ENCODE measurements at places on chromosomes 12 and 14. TPM values are rescaled to one million over a fixed set of nuclear protein-coding genes. Genes with fewer than 3 reads are reported as not detected.

HOXC4 gene
- 1.2 TPM for total RNA-seq

RNASE1 gene
- total RNA-seq, result not detected

FGD6 gene
- total RNA-seq, result 0.54 TPM

C12orf75 gene
- 62.0 TPM for total RNA-seq

OTOGL gene
- total RNA-seq, result not detected

IFNG gene
- total RNA-seq, result 43.6 TPM

SERPINA10 gene
- not detected for total RNA-seq

SERPINA3 gene
- not detected for total RNA-seq

KCNK13 gene
- total RNA-seq, result not detected

AKAP3 gene
- total RNA-seq, result 2.0 TPM

- no peaks in the 10 kb centered on the region for H3K4me1 ChIP-seq
- H3K27me3 ChIP-seq, result no peaks in the 10 kb centered on the region
- no peak overlapping the region for H3K27ac ChIP-seq
- DNase-seq, result no peak
- H3K4me3 ChIP-seq, result no peak overlapping the region
These were observed 11.8 kb upstream of the CEBPE start for GRCh38 chr14:23130871-23131270.

- no peaks in the 10 kb centered on the region for H3K4me1 ChIP-seq
- H3K4me3 ChIP-seq, result no peak overlapping the region
- no peaks in the 10 kb centered on the region for H3K36me3 ChIP-seq
- no peak overlapping the region for H3K27ac ChIP-seq
- no peaks in the 10 kb centered on the region for H3K27me3 ChIP-seq
These were observed 3.3 kb downstream of the FAM181A start for GRCh38 chr14:93930296-93930988.

- H3K4me3 ChIP-seq, result no peak overlapping the region
- no peaks in the 10 kb centered on the region for H3K36me3 ChIP-seq
- H3K4me1 ChIP-seq, result no peaks in the 10 kb centered on the region
- H3K27me3 ChIP-seq, result peaks cover 9% of the 10 kb centered on the region
These were observed 68.4 kb upstream of the FAM222A start for GRCh38 chr12:109645194-109645593.

DNA sequence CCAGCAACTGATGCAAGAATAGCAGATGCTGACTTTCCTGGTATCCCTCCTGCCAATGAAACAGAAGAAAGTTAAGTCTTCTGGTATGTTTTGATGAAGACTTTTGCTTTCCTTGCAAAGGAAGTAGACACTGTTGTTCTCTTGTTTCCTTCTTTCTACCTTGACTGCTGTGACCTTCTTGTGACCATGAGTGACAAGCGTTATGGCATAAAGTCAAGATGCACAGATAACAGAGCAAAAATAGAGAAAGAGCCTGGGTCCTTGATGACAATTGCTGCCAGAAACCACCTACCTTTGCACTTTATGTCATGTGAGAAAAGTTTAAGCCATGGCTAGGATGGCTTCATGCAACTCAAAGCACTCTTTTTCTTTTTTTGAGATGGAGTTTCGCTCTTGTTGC lies 49.2 kb upstream of the LTA4H start:
- no peak overlapping the region for H3K27ac ChIP-seq
- H3K4me1 ChIP-seq, result peaks cover 3% of the 10 kb centered on the region
- no peaks in the 10 kb centered on the region for H3K27me3 ChIP-seq
- H3K36me3 ChIP-seq, result peaks cover 3% of the 10 kb centered on the region
- no peak overlapping the region for H3K4me3 ChIP-seq

DNA sequence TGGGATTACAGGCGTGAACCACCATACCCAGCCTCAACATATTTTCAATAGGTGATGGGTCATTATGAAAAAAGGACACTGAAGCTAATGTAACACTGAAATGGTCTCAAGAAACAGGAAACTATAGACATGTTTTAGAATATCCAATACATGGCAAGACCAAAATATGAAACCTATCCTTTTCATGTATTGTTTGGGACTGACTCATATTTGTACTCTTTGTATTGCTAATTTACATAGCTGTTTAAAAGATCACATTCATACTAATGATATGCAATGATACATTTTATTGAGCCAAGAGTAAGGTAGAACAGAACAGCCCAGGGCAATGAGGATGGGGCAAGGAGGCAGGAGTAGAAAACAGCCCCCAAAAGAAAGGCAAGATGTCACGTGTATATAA lies 32.6 kb downstream of the RESF1 start:
- DNase-seq, result peak; percentile 26
- H3K27me3 ChIP-seq, result no peaks in the 10 kb centered on the region
- peak overlapping the region; percentile 16 for H3K4me3 ChIP-seq

DNA sequence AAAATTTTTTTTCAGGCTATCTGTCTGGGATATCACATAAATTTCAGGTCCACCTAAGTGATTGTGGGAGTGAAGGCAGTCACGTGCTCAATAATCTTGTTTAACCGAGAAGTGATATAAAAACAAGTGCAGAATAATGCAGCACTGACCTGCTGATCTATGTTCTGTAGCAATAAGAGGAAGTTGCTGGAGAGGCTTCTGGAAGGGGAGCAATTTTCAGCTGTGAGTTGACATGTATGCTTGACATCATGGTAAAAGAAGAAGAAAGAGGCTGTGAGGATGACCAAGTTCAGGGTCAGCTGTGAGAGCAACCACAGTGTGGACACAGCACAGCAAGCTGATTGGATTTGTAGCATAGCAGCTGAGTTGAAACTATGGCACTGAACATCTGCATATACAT lies 172.0 kb upstream of the PELI2 start:
- H3K27ac ChIP-seq, result no peak overlapping the region
- no peak overlapping the region for H3K4me3 ChIP-seq
- no peak for DNase-seq
- no peaks in the 10 kb centered on the region for H3K4me1 ChIP-seq
- H3K36me3 ChIP-seq, result no peaks in the 10 kb centered on the region
- peaks cover 12% of the 10 kb centered on the region for H3K27me3 ChIP-seq

DNA sequence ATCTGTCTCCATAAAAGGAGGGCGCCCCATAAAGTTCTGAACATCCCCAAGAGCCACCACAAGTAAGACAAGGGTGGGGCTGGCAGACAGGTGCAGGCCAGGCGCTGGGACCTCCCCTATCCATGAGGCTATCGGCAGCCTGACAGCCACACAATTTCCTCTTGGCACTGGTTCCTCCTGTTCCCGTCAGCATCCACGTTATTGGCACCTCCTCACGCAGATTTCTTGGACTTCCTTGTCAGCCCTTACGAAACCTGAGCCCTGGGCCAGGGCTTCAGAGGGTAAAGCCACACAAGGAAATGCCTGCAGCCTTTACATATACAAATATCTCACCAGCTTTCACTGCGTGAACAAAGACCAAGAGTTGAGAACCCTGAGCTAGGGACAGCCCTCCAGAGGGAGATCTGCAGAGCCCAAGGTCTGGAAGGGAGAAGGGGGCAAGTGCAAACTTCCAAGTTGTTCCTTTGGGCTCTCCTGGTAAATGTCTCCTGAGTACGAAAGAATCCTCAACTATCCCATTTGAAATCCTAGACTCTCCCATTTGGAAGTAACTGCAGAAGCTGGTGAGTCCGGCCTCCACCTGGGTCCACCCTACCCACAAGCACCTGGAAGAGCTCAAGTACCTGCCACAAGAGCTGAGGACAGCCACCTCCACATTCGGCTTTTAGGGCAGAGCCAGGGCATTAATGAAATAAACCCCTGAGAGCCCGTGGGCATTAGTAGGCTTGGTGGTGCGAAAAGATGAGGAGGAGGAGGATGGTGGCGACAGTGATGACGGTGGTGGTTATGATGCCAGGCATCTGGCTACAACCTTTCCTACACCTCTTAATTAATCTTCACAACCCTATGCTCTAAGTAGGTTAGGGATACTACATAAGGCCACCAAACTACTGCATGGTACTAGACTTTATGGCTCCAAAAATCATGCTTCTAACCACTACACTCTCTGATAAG lies 5.5 kb upstream of the TC2N start:
- H3K27me3 ChIP-seq, result no peaks in the 10 kb centered on the region
- peak overlapping the region; percentile 44 for H3K4me3 ChIP-seq
- H3K4me1 ChIP-seq, result peaks cover 81% of the 10 kb centered on the region
- H3K36me3 ChIP-seq, result no peaks in the 10 kb centered on the region
- DNase-seq, result peak; percentile 42

DNA sequence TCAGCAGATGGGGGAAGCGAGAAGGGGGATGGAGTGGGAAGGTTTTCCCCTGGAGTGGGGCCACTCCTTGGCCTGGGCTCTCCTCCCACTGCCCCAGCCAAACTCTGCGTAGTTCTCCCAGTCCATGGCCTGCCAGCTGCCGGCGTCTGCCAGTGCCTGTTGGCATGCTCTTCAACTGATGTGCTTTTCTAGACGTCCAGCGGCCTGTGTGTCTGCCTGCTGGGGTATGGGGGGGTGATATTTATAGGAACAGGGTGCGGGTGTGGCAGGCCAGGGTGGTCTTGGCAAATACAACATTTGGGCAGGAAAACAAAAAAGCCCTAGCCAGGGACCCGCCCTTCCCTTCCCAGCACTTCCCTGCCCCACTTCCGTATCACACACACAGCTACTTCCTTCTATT lies 786.3 kb upstream of the NOVA1 start:
- no peak overlapping the region for H3K4me3 ChIP-seq
- H3K27ac ChIP-seq, result no peak overlapping the region
- no peaks in the 10 kb centered on the region for H3K4me1 ChIP-seq

DNA sequence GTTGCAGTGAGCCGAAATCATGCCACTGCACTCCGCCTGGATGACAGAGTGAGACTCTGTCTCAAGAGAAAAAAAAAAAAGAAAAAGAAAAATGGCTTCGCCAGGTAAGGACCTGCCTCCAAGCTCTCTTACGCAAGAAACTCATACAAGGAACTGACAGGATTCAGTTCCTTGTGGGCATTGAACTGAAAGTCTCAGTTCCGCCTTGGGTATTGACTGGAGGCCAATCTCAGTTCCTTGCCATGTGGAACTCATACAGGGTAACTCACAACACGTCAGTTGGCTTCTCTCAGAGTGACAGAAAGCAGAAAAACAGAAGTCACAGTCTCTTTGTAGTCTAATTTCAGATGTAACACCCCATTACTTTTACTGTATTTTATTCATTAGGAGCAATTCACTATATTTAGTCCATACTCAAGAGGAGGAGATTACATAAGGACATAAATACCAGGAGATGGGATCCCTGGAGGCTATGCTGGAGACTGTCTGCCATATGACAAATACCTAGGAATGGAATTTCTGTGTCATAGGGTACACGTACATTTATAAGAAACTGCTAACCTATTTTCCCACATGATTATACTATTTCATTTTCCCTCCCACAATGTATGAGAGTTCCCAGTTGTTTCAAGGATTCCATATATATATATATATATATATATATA lies 11.4 kb upstream of the NOPCHAP1 start:
- no peak for DNase-seq
- H3K4me3 ChIP-seq, result no peak overlapping the region
- H3K4me1 ChIP-seq, result no peaks in the 10 kb centered on the region
- no peaks in the 10 kb centered on the region for H3K27me3 ChIP-seq

- peak overlapping the region; percentile 44 for H3K27ac ChIP-seq
- H3K4me1 ChIP-seq, result peaks cover 46% of the 10 kb centered on the region
- DNase-seq, result peak; percentile 68
These were observed 6.2 kb downstream of the IRF2BPL start for GRCh38 chr14:77022236-77022852.

DNA sequence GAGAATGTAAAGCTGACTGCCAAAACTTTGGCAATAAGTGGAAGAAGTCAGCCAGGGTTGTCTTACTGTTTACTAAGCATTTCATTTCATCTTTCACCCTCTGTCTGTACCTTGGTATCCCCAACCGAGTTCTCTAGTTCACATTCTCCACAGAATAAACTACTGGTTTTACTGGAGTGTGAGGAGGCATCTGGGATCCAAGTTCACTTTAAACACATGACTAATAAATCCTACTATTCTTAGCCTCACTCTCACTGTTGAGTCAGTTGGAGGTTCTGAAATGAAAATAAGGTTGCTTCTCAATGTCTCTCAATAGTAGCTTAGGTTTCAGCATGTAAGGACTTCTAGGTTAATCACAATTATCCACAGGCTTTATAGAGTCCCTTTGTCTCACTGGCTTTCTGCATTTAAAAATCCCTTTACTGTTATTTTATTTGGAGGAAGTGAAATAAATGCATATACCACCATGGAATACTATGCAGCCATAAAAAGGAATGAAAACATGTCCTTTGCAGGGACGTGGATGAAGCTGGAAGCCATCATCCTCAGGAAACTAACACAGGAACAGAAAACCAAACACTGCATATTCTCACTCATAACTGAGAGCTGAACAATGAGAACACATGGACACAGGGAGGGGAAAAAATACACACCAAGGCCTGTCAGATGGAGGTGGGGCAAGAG lies 95.8 kb downstream of the EPS8 start:
- DNase-seq, result no peak
- peaks cover 5% of the 10 kb centered on the region for H3K27me3 ChIP-seq
- H3K36me3 ChIP-seq, result no peaks in the 10 kb centered on the region
- H3K27ac ChIP-seq, result no peak overlapping the region

DNA sequence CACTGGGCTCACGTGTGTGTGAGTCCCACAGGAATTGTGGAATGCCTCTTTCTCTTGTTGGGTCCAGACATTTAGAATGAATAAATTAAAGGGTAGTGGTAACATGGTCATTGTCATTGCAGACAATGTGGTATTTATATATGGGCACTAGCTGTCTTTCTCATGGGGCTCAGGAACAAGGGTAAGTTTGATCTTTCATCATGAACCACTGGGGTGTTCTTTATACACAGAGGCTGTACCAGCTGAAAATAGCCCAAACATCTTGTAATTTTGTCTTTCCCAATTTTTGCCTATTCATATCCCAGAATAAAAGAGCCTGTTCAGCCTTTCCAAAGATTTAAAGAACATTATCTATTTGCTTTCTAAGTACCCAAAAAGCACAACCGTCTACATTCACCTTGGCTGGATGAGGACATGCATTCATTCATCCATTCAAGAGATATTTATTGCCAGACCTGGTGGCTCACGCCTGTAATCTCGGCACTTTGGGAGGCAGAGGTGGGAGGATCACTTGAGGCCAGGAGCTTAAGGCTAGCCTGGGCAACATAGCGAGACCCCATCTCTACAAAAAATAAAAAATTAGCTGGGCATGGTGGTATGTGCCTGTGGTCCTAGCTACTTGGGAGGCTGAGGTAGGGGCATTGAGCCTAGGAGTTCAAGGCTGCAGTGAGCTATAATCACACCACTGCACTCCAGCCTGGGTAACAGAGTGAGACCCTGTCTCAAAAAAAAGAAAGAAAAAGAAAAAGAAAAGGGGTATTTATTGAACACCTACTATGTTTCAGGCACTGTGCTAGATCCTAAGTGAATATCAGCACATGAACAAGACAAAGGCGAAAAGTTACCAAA lies 4.4 kb upstream of the FOS start:
- H3K27ac ChIP-seq, result no peak overlapping the region
- peaks cover 2% of the 10 kb centered on the region for H3K36me3 ChIP-seq
- H3K4me3 ChIP-seq, result no peak overlapping the region
- no peak for DNase-seq
- peaks cover 35% of the 10 kb centered on the region for H3K27me3 ChIP-seq

DNA sequence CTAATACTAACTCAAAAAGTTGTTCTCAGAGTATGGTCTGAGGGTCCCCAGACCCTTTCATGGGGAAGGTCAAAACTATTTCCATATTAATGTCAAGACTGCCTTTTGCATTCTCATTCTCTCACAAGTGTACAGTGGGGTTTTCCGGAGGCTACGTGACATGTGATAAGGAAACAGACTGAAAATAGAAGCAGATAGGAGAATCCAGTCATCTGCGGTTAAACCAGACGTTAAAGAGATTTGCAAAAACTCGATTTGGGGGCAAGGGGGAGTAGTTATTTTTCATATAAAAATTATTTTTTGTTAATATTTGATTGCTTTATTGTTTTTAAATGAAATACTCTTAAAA lies 1.0 kb upstream of the NAP1L1 start:
- H3K36me3 ChIP-seq, result peaks cover 29% of the 10 kb centered on the region
- DNase-seq, result peak; percentile 72
- no peaks in the 10 kb centered on the region for H3K27me3 ChIP-seq
- peak overlapping the region; percentile 94 for H3K4me3 ChIP-seq
- H3K4me1 ChIP-seq, result peaks cover 38% of the 10 kb centered on the region
